ENCODE measurements at places on chromosomes 2 and 18.

GRCh38 chr2:113240150-113240914, 38.4 kb downstream of the PAX8 start:
- no peak for DNase-seq

DNA sequence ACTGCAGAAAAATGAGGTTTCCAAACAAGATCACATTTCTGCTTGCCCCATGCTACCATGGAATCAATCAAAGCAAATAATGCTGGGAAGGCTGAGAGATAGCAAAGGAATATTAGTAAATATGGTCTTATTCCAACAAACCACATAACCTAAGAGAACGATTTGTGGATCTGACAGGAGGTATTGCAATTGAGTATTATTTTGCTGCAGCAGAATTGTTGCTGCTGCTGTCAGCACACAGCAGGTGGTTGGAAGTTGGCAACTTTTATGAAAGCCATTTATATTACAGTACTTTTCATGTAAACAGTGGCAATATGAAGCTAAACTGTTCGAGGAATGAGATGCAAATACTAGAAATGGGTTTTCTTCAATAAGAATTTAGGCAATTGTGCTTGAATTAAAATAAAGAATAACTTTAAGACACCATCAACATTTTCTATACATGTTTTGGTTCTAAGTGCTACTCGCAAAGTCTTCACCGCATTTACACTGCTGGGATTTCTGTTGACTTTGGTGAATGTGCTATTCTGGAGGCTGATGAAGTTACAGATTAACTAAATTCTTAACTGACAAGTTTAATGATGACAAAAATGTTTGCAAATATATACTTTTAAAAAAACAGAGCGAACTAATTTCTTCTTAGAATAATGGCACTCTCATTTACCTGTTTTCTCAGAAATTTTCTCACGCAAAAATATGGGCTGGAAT, 1285.7 kb downstream of the CNTNAP5 start:
- no peak for DNase-seq

- no peak for DNase-seq
These were observed 124.6 kb upstream of the TTC39C start for GRCh38 chr18:23889907-23890306.

- DNase-seq, result no peak
These were observed 157.6 kb upstream of the CCDC68 start for GRCh38 chr18:55116863-55117262.

- no peak for DNase-seq
These were observed 124.5 kb downstream of the CMPK2 start for GRCh38 chr2:6741229-6741628.

DNA sequence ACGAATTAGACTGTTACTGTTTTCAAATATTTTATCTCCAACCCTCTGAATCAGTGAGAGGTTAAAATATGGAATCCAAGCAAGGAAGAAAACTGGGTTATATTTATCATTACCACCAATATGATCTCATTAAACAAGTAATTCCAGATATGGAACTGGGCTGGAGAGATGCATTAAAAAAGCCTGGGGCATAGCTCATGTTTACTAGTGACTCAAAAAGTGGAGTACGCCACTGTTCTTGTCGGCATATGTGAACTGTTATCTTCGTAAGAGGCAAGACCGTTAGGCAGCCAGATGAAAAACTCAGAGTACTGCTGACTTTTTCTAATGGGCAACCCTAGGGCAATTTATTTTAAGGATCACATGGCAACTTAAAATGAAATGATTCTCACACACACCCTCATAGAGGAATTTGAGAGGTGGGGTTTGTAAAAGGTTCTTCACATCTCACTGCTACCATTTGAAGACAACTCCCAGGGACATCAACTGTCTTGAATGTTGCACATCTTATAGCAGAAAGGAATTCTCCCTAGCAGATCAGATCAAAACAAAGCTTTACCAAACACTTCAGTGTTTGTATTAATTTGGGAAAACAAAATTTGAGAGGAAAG, 105.2 kb upstream of the TFCP2L1 start:
- DNase-seq, result no peak

- no peak for DNase-seq
These were observed 239.9 kb downstream of the ZEB2 start for GRCh38 chr2:144280009-144280408.

- DNase-seq, result no peak
These were observed 60.3 kb downstream of the TLK1 start for GRCh38 chr2:171100370-171100769.

Measured in stimulated activated CD4-positive, alpha-beta T cell treated with anti-CD3 and anti-CD28 coated beads, Interleukin-12 subunit alpha, Interleukin-12 subunit beta, amount 100 ng/mL, for 24 hours (primary cell).